Lower leg skin (tissue), 4 donors: ENCODE measurements at places on chromosomes 4 and X.
A peak's percentile ranks its signal among the peaks of the same experiment; 100 is the strongest.

DNA sequence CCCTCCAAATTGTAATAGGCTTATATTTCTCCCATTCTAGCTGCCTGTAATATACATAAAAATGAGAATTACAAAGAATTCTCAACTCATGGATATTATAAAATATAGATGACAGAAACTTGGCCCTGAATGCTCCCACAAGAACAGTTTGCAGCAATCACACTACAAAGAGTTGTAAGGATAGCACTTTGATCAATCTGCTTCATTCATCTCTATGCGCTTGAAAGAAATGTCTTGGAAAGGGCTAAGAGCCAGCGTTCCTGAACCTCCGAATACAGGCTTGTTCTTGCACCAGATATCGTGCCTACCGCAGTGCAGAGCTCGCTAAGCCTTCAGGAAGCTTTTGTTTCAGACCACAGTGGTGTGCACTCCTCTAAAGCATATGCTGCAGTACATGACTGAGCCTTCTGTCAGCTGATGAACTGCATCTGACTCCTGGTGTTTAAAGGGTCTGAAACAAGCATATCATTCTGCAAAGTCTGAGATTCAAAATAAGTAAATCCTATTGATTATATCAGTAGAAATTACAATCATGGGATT lies 417.6 kb upstream of the ZFP42 start:
- DNase-seq = no peak

DNA sequence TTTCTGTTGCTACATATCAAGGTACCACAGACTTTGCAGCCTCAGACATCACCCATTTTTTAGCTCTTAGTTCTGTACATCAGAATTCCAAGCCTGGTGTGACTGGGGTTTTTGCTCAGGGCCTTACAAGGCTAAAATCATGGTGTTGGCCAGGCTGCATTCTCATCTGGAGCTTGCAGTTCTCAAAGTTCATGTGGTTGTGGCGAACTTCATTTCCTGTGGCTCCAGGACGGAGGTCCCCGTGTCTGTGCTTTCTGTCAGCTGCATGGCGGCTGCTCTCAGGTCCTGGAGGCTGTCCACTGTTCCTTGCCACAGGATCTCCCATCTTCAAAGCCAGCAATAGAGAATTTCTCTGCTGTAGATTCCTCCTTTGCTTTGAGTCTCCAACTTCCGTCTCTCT lies 157.4 kb downstream of the STIM2 start:
- no peak for DNase-seq

DNA sequence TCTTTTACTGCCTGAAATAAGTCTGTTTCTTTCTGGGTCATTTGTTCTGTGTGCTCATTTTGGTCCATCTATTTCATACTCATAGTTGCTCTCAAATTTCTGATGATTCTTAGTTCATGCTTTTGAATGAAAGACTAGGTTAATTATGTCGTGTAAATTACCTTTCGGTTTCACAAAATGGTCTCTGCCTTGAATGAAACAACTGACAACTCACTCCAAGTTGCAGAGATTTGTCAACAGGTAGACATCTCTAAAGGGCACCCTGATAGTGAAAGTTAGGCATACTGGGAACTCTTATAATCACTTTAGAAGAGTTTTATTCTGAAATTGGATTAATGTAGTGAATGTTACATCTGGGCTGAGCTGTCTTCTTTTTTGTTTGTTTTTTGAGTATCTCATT lies 726.9 kb downstream of the PDHA2 start:
- DNase-seq = no peak

- DNase-seq = no peak
Observed at GRCh38 chr4:55186123-55186522, 60.7 kb upstream of the KDR start.

GRCh38 chrX:140389331-140389730 lies 115.5 kb downstream of the SOX3 start:
- no peak for DNase-seq

GRCh38 chr4:7933651-7934510 lies 5.8 kb downstream of the AFAP1 start:
- DNase-seq = no peak

- DNase-seq = no peak
Observed at GRCh38 chr4:108327642-108328382, 159.1 kb upstream of the LEF1 start.

GRCh38 chr4:65845199-65845773 lies 175.0 kb upstream of the EPHA5 start:
- no peak for DNase-seq

DNA sequence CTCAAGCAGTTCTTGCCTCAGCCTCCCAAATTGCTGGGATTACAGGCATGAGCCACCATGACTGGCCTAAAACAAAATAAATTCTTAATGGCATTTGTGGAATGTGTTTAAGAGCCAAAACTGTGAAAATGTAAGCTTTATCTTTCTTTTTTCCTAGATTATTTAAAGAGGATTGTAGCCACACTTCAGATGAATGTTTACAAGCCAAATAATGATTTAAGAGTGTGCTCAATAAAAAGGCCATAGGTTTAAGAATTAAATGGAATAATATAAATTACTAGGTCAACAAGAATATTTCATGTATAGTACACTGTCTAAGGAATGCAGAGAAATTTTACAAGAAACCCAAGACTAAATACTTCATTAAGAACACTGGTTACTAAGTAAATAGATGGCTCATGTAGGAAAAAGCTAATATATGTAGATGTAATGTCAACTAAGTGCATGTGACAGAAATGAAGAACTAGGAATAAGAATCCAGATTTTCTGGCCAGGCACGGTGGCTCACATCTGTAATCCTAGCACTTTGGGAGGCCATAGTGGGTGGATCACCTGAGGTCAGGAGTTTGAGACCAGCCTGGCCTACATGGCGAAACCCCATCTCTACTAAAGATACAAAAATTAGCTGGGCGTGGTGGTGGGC lies 21.3 kb upstream of the UGDH start:
- no peak for DNase-seq

- DNase-seq = no peak
Observed at GRCh38 chr4:6386091-6386490, 86.3 kb downstream of the PPP2R2C start.

DNA sequence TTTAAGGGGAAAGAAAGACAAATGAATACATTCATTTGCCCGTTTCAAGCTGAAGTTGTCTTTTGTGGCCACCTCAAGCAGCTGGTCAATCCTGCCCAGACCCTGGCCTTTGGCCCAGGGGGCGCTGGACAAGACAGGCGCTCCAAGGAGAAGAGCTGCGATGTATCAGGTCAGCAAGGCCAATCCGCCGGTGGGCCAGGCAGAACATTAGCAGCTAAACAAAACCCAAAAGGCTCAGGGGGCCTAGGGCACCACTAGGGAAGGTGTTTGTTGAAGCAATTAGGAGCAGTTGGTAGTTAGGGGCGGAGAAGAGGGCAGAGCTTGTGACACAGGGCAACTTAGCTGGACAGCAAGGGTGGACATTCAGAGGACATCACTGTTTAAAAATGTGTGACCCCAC lies 60.8 kb upstream of the TMEM33 start:
- no peak for DNase-seq

GRCh38 chrX:150487369-150488094 lies 80.9 kb upstream of the MTM1 start:
- no peak for DNase-seq

- DNase-seq = no peak
Observed at GRCh38 chr4:119151161-119151560, 15.5 kb downstream of the MYOZ2 start.

DNA sequence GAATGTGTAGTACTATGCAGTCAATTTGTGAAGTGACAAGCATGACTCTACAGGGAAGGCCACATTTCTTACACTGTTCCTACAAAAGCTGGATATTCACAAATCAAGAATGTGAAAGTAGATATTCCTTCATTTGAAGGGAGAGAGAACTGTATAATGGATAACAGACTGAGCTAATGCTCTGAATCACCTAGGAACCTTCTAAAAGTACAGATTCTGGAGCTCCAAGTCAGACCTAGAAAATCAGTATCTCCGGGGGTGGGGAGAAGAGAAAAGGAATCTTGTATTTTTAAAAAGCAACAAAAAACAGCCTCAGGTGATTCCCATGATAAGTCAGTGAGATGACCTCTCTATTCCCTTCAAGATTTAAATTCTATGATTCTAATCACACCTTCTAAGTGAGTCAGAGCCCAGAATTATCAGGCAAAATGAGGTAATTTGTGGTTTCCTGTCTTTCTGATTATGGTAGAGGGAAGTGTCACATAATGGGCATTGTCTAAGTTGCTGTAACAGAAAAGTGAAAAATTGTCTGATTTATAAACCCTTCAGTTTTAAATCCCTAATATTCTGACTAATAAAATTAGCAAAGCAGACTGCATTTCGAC lies 80.9 kb downstream of the IL21 start:
- DNase-seq = no peak

DNA sequence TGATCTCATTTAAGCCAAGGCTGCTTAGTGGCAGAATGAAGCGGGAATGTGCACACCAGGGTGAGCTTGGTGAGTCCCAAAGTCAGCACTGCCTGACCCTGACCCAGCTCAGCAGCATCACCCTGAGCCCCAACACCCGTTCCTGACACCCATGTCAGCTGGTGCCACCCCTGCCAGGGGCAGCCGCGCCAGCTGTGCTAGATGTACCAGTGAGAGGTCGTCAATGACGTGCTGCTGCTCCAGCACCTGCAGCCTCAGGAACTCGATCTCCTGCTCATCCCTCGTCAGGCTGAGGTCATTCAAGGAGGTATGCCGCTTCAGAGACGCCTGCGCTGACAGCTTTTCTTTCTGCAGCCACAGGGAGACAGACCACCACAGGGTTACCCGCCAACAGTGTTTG lies 61.7 kb upstream of the C4orf50 start:
- DNase-seq = peak; percentile 71

GRCh38 chr4:154332681-154333421 lies 158.7 kb downstream of the DCHS2 start:
- DNase-seq = no peak

- DNase-seq = no peak
Observed at GRCh38 chr4:152185786-152186550, 349.9 kb downstream of the FBXW7 start.

GRCh38 chr4:185552254-185552653 lies 16.9 kb upstream of the PDLIM3 start:
- no peak for DNase-seq

DNA sequence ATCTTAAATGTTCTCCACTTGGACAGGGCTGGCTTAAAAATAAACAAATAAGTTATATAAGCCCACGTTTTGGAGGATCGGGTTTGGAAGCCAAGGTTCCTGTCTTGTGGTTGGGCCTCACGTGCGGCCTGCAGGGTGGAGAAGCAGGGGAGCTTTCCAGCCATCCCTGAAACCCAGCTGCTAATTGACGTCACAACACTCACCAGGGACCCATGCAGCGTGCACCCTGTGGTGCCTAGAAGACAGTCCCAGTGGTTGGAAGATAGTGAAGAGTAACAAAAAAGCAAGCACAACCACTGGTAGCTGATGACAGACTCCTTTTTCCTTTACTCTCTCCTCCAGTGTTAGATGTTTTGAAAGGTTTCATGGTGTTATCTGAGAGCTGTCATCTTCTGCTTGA lies 142.0 kb upstream of the RBPJ start:
- DNase-seq = peak; percentile 50

DNA sequence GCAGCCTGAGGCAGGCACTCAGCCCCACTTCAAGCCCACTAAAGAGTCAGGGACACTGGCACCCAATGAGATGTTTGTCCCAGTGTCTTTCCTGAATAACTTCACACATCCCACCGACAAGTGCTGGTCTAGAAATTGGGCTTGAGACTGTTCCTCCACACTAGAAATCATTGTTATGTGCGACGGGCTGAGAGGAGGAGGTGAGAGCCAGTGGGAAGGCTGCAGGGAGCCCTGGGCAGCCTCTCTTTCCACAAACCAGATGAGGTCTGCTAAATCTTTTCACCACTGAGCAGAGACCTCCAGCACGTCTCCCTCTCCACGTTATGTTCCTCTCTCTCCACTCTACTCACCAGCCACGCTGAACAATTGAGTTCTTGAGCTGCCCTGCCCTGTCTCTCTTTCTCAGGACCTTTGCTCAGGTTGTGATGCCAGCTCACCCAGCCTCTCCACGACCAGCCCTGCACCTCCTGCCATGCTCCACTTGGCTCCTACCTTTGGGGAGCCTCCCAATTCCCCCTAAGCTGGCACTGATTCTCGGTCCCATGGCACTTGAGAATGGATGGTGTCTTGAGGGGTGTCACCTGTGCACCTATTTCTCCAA lies 8.4 kb downstream of the SCD5 start:
- DNase-seq = peak; percentile 14

DNA sequence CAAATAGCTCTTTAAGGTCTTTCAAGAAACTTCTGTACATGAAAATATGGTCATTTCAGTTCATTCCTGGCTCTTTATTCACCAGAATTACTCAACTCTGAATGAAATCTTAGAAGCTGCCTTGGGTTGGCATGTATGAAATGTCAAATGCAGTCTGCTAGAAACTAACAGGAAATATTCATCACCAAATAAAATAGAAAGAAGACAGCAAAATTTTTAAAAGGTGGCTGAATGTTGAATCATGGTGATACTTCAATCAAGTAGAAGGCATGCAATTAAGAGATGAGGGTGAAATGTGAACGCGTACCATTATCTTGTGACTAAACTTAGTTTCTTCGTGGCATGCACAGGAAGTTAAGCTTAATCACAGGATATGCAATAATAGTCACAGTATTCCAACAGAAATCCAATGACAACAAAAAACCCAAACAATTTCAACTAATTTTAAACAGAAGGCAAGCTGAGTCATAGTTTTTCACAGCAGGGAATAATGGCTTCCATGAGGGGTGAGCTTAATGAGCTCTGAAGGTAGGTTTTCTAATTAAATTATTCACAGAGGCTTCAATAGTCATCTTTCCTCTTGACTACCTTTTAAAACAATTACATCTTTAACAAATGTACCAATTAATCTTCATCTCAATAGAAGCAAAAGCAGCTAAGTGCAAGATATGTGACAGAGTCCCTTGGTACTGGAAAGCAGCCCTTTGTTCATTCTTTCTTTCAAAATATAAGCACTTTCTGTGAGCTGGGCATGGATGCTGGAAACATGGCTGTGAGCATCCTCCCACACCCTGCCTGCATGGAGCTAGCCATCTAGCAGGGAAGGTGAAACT lies 44.5 kb downstream of the SCFD2 start:
- no peak for DNase-seq

DNA sequence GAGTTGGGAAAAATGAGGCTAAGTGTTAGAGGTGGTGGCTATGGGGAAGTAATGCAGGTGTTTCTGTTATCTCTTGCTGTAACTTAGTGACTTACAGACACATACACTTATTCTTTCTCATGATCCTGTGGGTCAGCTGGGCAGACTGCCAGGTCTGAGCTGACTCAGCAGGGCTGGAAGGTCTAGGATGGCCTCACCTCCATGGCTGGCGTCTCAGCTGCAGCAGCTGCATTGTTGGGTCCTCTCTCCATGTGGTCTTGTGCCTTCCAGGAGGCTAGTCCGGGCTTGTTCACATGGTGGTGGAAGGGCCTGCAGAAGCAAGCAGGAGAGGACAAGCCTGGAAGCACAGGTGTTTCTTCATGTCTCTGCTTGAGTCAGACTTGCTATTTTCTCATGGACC lies 172.7 kb downstream of the NHS start:
- DNase-seq = no peak

GRCh38 chrX:14359727-14360126 lies 169.6 kb upstream of the GLRA2 start:
- DNase-seq = no peak
